ENCODE measurements at places on chromosomes 5 and 9. TPM values are rescaled to one million over a fixed set of nuclear protein-coding genes. Genes with fewer than 3 reads are reported as not detected.

Gene ALDH7A1
- total RNA-seq = 63.6 TPM

Gene KIAA0825
- total RNA-seq = 2.5 TPM

Gene LRRC19
- total RNA-seq = not detected

GRCh38 chr9:136925414-136926153 lies 19.0 kb downstream of the FBXW5 start:
- no peak for DNase-seq

GRCh38 chr5:65892801-65893200 lies 33.6 kb upstream of the ERBIN start:
- DNase-seq = no peak

DNA sequence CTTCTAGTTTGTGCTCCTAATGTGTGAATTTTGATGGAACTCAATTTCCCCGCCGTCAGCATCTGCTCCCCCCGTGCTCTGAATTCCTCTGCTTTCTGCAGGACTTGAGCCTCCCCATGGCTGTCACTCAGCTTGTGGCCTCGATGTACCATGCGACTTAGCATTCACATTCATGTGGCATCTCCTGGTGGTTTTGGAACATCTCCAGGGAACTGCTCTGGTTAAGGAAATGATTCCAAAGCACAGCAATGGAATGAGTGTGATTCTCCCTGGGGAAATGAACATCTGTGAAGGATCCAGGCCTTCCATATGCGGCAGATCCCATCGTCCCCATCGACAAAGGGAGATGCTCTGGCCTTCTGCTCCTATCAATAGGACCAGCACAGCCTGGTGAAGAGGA lies 119.0 kb downstream of the ENTREP1 start:
- no peak for DNase-seq

- DNase-seq = no peak
Observed at GRCh38 chr9:33884856-33885701, 68.1 kb downstream of the UBE2R2 start.

DNA sequence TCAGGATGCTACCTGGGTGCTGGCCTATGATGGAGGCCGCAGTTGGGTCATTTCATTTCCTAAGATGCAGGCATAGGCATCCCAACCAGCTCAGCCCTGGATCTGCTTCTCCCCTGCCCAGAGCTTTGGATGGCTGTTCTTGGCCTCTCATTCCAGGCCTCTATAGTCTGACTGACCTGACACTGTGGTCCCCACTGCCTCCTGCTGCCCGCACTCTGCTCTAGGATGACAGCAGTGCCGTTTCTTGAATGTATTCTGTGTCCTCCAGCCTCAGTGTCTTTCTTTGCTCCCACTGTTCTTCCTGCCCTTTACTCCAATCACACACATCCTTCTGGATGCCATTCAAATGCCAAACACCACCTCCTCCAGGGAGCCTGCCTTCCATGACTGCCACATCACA lies 235.7 kb downstream of the HSPA4 start:
- DNase-seq = no peak

- DNase-seq = no peak
Observed at GRCh38 chr9:26579056-26579455, 313.5 kb downstream of the CAAP1 start.

Measured in vagina (tissue), 2 donors.